ENCODE measurements at places on chromosomes 6 and 20.
A peak's percentile ranks its signal among the peaks of the same experiment; 100 is the strongest.

GRCh38 chr6:79544939-79545450 is 7.8 kb upstream of the LCA5 start:
- no peak for DNase-seq

DNA sequence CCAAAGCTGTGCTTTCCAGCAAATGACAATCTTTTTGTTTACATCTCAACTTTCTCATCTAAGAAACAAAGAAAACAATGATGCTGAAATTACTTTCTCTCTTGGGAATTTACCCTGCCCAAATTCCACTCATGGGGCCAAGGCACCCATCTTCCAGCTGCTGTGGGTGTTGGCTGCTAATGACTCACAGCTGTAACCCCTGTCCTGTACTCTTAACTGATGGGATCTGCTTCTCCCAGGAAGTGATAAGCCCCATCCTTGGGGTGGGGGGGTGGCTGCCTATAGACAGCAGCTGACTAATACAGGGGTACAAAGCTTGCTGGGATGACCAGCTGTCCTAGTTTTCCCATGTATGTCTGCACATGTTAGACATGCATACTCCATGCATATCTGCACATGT is 938.6 kb downstream of the C6orf118 start:
- no peak for DNase-seq

- no peak for DNase-seq
Measured at GRCh38 chr6:6366803-6367202, 46.3 kb upstream of the F13A1 start.

- no peak for DNase-seq
Measured at GRCh38 chr6:37840143-37840939, 20.8 kb downstream of the ZFAND3 start.

DNA sequence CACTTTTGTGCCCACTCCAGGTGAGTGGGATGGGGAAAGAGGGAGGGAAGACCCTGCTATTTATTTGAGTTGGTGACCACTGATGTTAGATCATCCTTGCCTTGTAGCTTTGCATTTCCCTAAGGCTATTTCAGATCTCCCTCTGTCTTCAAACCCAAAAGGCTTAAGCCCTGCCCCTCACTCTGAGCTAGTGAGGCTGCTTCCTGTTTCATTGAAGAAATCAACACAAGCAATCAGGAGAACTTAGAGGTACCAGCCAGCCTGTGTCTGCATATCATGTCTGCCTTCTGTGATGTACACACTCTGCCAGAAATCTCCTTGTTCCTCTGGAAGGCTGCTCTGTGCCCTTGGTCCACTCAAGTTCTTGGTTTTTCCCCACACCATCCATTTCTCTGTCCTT is 135.3 kb downstream of the ARID1B start:
- no peak for DNase-seq

- no peak for DNase-seq
Measured at GRCh38 chr6:27816906-27817305, 95.3 kb downstream of the OR2B2 start.

DNA sequence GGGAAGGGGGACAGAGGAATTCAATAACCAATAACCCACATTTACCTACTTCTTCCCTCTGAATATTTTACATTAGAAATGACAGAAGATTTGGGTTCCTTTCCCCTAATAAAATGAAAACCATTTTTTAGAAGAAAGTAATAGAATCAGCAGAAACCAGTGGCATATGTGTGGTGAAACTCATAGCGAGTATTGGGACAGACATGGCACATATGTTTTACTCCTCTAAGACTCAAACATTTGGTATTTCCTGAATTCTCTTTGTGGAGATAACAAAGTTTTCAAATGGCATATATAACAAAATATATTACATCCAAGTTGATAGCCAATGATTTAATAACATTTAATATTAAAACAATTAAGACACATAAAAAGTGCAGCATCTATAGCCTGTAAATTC is 12.9 kb upstream of the BEND3 start:
- DNase-seq = no peak

GRCh38 chr6:24489881-24490280 is 503 bp upstream of the GPLD1 start:
- no peak for DNase-seq

DNA sequence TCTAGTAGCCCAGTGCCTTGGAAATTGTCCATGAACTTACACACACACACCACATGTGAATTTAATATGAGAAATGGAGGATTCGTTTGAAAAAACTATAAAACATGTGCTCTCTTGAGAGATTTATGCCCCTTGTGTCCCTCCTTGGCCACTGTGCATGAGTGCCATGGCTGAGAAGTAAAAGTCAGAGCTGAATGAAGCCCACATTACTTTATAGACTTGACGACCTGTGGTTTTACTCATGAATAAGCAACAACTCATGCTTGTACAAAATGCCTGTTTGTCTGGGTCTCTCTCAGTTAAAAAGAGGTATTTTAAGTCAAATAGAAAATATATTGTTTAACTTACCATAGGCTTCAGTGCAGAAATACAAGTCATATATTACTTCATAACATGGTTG is 102.7 kb downstream of the KCNQ5 start:
- DNase-seq = no peak

- no peak for DNase-seq
Measured at GRCh38 chr6:102064142-102064541, 670.6 kb downstream of the GRIK2 start.

GRCh38 chr6:7389162-7389450 is 436 bp downstream of the CAGE1 start:
- no peak for DNase-seq

GRCh38 chr6:123587838-123588545 is 48.8 kb downstream of the TRDN start:
- DNase-seq = no peak

DNA sequence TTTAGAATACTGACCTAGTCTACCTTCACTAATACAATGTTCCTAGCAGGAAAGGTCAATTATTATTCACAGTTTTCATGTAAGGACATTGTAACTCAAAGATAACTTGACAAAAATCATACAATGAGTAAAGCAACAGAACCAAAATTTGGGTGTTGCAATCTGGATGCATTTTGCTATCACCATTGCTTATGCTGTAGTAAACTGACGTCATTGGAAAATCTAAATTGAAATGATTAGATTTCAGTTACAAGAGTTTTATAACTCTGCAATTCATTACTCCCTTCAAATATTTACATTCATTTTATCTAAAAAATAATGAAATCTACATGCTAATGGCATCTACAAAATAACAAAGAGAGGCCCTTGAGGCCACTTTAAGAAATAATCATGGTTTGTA is 147.0 kb downstream of the TENT5A start:
- DNase-seq = no peak

- no peak for DNase-seq
Measured at GRCh38 chr20:11849270-11849915, 68.3 kb upstream of the BTBD3 start.

DNA sequence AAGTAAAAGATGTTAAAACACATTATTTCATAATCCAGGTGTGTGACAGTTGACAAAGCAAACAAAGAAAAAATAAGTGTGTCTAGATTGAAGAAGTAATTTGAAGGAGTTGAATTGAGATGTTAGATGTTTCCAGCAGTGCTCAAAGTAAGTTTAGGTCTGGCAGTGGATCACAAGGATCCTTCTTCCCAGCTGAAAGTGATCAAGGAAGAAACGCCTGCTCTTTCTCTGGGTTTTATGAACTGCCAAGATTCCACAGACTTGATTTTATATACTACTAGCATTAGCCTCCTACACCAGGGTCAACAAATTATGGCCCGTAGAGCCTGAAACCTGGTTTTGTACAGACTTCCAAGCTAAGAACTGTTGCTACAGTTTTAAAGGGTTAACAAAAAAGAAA is 30.3 kb downstream of the STX7 start:
- no peak for DNase-seq

DNA sequence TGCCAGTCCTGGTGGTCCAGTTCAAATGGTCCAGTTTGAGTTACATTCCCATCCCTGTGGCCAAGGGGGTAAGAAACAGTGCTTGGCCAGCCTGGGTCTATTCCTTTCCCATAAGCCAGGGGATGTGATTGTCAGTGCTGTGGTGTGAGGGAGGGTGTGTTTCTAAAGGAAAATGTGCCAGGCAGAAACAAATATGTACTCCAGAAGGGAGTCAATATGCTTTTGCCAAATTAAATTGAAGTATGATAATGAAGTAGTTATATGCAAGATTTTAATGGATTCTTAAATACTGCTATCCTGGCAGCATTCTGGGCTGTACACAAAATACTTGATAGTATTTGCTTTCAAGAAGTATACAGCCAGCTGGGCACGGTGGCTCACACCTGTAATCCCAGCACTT is 16.6 kb upstream of the PAQR8 start:
- DNase-seq = no peak

- no peak for DNase-seq
Measured at GRCh38 chr6:44606504-44606903, 219.0 kb downstream of the CDC5L start.

DNA sequence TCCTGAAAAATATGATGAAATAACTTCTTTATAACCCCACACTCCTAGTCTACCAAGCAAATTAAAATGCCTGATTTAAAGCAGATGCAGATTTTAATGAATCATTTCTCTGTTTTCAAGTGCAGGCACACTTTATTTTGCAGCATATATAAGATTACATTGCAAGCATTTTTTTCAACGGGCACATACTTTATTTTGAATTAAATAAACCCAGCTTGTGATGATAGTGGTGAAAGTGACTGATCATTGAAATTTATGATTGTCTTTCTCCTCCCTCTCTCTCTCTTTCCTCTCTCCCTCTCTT is 12.2 kb upstream of the MOXD1 start:
- no peak for DNase-seq

GRCh38 chr6:137970368-137970767 is 103.3 kb downstream of the TNFAIP3 start:
- DNase-seq = no peak

DNA sequence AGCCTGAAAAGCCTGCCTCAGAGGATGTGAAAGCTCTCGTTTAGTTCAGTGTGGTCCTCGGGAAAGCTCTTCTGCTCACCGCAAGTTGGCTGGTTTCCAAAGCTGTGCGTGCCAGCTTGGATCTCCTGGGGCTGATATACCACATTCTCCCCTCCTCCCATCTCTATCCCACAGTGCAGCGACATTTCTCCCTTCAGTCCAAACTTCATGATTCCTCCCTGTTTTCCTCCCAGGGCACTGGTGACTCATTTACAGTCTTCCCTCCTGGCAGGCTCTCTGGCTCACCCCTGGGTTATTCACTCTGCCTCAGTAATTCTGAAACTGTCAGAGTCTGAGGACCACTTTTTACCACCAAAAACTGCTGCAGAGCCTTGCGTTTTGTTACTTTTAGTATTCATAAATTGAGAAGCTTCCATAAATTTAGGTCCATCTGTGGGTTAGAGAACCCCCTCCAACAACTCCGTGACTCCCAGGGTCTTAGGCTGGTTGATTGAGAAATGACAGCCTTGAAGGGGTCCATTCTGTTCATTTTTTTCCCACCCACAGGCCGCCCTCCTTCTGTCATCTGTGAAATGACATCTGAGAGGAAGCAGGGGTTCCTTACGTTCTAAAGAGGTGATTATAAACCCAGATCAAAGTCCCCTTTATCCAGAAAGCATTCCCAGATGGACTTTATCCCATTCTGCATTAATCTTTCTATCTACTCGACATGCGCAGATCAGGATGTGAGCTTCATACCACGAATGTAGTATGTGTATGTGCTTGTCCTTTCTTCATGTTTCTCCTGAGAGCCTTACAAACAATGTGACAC is 6.1 kb downstream of the TRIM10 start:
- no peak for DNase-seq

DNA sequence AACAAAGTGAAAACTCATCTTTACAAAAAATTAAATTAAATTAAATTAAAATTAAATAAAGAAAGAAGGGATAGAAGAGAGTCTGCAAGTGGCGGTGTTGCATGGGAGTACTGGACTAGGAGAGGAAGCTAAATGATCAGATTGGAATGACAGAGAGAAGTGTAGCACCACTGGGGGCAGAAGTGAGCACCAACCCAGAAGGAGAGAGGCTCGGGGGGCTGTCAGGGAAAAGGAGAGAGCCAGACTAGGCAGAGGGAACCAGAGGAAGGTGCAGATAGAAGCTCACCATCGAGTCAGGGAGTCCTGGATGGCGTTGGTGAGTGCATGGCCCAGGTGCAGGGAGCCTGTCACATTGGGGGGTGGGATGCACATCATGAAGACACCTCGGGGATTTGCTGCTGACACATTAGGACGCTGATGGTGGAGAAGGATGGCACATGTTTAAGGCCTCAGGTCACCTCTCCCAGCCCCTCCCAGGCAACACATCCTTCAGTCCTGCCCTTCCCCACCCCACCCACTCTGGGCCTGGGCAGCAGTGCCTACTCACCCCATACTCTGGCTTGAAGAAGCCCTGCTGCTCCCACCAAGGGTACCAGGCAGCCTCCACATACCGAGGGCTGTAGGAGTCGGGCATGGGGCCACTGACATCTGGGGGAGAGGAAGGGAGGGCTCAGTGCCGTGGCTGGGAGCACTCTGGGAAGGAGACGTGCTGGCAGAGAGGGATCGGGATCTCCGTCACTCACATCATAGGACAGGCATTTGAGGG is 4.0 kb downstream of the VARS1 start:
- no peak for DNase-seq

GRCh38 chr20:3714092-3714491 is 1.7 kb upstream of the SIGLEC1 start:
- no peak for DNase-seq

- no peak for DNase-seq
Measured at GRCh38 chr6:67717281-67717680, 917.8 kb upstream of the ADGRB3 start.

DNA sequence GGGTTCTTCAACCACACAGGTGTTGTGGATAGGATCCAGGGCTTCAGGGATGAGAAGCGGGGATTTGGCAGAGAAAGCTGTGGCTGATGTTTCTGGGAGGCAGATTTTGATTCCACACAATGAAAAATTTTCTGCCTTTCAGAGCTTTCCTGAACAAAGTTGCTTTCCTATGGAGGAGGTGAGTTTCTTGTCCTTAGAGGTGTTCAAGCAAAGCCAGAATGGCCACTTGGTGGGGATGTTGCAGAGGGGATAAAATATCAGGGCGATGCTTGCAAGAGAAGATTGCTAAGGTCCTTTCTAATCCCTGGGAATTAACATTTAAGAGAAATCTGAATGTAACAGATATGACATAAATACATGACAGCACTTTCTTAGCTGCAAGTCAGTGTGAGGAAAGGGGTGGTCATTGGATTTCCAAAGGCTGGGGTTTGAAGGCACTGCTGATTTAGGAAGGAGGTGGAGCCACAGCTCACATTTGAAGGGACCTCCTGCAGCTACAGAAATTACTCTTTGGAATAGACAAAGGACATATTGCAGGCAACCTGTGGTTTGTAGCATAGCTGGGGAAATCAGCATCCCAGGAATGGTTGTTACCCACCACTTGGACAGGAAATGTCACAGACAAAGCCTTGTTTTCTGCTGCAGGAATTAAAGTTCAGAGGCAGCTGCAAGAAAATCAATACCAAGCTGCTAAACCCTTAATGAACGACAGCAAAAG is 271.1 kb upstream of the CHD6 start:
- DNase-seq = no peak

- no peak for DNase-seq
Measured at GRCh38 chr6:20417819-20418218, 16.1 kb downstream of the E2F3 start.

GRCh38 chr6:36387440-36388303 is at the start of gene ETV7:
ETV7 (minus strand) TSS chr6:36387669; CDS start chr6:36387541, 128 bp downstream.
- DNase-seq = peak; percentile 32

- peak; percentile 39 for DNase-seq
Measured at GRCh38 chr6:87182321-87182720, 27.0 kb downstream of the ZNF292 start.

- DNase-seq = no peak
Measured at GRCh38 chr20:48180024-48180423, 394.7 kb upstream of the SULF2 start.
